ENCODE measurements at places on chromosomes 13 and 19.

DNA sequence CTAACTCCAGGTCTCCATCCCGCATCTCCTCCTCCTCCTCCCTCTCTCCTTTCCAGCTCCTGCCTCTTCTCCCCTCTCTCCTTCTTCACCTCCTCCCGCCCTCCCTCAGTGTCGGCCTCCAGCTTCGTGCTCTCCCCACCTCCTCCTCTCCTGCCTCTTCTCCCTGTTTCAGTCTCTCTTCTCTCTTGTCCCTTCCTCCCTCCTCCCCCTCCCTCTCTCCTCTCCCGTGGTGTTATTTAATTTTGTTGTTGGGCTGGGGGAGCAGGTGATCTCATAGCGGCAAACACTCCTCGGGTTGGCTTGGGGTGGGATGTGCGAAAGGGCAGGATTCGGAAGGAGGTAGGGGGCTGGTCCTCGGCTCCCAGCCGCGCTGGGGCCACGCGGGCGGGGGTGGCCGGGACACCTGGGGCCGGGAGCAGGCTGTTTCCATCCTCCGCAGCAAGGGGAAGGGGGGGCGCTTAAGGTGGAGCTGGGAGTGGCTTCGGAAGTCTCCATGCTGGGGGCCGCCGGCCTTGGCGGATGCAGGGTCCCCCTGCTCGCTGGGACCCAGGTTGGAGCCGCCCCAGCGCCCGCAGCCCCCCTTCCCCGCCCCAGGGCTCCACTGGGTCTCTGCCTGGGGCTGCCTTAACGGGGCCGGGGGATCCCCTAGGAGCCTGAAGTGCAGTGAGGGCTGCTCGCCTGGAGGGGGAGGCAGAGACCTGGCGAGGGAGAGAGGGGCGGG is at the start of gene CA11:
TSS of gene CA11 (minus strand) at position 187 of the 721 bp plus-strand sequence. CDS start 555 bp downstream, outside the sequence.
- DNase-seq = peak; percentile 82

DNA sequence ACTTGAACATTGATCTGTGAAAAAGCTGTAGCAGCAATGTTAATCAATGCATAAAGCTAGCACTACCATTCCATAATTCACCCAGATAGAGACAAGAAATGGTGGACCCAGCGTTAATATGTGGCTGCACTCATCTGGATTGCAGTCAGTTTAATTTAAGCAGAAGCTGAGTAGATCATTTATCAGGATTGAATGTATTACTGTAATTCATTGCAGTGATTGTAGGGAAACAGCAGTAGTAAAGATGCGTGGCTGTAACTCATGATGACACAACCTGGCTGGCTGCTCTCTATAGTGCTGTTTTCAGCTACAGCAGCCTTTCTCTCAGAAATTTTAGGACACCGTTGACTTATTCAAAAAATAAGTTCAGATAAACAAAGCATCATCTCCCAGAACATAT is 499.5 kb upstream of the SLITRK6 start:
- DNase-seq = no peak

- no peak for DNase-seq
Observed at GRCh38 chr13:50448535-50448998, 394.9 kb downstream of the DLEU7 start.

- no peak for DNase-seq
Observed at GRCh38 chr13:34733721-34734120, 208.3 kb upstream of the NBEA start.

DNA sequence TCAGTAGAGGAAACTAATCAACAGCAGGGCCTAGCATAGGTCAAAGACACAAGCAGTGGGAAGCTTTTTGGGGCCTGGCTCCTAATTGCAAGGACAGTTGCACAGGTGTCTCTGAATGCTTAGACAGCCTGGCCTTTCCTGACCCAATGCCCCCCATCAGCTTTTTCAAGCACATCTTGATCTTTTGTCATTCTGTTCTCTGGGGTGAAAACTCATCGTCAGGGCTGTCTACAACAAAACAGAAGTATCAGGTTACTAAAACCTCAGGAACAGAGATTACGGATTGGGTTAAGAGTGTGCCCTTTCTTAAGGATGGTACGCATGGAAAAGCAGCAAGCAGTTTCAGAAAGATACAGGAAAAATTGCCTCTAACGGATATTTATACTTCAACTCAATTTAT is 8.3 kb upstream of the ZNF254 start:
- no peak for DNase-seq

- DNase-seq = no peak
Observed at GRCh38 chr19:30631033-30631370, 258.8 kb downstream of the ZNF536 start.

DNA sequence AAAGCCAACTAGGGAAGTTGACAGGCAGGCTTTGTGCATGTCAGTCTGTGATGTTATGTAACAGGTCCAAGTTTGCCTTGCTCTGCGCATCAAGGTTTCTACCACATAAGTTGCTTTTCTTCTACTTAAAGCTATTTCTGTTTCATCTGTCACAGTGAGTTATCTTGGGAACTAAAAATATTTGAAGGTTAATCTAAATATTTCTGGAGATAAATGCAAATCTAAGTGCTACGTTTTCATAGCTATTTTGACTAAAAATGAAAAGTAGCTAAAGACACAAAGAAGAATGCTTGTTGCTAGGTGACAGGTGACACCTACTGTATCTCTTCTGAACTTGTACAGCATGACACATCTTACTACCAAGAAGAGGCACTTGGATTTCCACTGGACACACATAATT is 135.6 kb downstream of the KLF12 start:
- no peak for DNase-seq

GRCh38 chr19:17869114-17869608 is 2.6 kb upstream of the SLC5A5 start:
- DNase-seq = no peak

GRCh38 chr13:105541565-105541964 is 993.9 kb downstream of the EFNB2 start:
- DNase-seq = no peak

DNA sequence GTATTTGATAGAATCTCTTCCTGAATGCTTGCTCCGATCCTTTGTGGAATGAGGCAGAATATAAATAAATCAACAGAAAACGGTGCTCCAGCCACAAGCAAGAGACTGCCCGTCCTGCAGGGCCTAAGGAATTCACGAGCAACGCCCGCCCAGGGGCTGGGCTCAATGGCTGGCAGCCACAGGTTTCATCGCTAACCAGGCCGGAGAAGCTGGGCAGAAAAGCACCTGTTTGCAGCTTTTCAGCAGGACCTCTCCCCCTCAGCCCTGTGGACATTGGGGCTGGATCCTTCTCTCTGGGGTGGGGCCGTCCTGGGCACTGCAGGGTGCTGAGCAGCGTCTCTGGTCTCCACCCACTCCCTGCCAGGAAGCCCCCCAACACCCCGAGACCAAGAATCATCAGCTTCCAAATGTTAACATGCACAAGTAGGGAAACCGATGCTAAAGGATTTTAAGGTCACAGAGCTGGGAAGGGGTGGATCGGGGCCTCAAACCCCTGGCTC is 102.5 kb downstream of the GADD45B start:
- no peak for DNase-seq

- no peak for DNase-seq
Observed at GRCh38 chr13:22102271-22102670, 431.4 kb downstream of the FGF9 start.

DNA sequence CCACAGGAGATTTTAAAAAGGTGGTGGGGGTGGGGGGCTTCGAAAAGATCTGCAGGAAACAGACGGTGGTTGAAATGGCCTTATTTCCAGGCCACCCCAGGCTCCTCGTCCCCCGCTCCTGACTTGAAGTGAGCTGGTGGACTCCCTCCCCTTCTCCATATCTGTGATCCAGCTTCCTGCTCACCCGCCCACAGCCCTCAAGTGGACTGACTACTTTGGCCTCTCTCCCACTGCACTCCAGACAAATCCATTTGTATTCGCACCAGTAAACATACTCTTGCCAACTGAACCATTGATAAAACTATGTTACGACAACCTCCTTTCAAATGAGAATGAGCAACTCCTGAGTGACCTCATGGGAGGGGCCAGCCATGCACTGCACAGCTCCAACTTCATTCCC is 259.5 kb downstream of the COL4A1 start:
- no peak for DNase-seq

DNA sequence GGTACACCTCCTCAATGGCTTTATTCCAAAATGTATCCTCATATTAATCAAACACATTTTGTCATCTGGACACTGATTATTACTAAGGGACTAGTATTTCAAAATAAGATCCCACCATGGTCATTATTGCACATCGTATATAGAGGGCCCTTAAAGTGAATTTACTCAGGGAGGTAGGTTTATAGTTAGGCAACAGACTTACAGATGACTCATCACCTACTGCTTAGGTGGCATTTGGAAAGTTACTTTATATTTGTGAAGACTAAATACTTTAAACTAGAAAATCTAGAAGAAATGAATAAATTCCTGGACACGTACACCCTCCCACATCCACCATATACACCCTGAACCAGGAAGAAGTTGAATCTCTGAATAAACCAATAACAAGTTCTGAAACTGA is 353.0 kb downstream of the KCTD12 start:
- DNase-seq = no peak

DNA sequence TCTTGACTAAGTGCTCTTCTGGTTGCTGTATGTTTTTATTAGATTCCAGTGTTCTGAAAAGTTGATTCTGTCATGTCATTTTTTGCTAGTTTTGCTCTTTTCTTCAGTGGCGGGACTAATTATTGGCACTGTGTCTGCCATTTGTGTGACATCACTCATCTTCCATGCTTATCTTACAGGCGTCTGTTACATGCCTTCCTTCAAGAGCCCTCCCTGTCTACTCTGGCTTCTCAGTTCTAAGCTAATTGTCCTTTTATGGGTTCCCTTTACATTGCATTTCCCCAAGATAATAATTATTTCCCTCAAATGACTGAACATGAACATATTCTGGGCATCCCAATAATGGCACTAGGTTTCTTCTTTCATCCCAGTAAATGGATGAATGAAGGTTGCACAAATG is 459.1 kb downstream of the DCT start:
- DNase-seq = no peak

- DNase-seq = no peak
Observed at GRCh38 chr19:33780251-33780650, 16.4 kb upstream of the KCTD15 start.

GRCh38 chr13:28271056-28271840 is 132.9 kb downstream of the PAN3 start:
- DNase-seq = no peak

DNA sequence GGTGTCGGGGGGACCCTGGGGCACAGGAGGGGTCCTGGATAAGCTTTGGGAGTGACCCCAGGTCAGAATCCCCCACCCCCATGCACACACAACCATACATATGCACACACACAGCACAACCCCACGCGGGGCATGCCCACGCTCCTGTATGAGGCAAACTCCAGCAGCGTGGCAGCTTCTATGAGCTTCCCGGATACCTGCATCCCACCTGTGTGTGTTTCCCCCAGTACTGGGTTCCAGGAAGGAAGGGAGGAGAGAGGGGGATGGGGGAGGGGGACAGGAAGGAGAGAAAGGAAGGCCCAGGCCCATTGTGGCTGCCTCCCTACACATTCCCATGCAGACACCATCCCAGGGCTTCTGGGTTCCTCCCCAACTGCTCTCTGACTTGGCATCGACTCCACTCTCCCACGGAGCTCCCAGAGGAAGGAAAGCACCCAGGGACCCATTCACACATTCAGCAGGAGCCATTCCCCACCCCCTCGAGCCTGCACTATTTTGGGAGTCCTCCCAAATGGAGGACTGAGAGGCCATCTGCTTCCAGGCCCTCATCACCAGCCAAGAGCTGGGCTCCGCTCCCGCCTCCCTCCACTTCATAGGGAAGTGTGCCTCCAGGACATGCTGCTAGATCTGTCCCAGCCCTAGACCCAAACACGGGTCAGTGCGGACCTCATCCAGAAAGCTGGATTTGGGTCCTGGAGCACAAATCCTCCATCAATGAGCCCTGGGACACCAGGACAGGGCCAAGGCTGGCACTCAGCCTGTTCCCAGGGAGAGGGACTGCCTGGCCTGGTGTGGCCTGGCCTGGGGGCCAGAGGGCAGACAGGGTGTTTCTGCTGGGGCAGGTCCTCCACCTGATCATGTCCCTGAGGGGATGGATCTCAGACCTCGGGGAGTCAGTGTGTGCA is 13.2 kb downstream of the PRR36 start:
- no peak for DNase-seq

DNA sequence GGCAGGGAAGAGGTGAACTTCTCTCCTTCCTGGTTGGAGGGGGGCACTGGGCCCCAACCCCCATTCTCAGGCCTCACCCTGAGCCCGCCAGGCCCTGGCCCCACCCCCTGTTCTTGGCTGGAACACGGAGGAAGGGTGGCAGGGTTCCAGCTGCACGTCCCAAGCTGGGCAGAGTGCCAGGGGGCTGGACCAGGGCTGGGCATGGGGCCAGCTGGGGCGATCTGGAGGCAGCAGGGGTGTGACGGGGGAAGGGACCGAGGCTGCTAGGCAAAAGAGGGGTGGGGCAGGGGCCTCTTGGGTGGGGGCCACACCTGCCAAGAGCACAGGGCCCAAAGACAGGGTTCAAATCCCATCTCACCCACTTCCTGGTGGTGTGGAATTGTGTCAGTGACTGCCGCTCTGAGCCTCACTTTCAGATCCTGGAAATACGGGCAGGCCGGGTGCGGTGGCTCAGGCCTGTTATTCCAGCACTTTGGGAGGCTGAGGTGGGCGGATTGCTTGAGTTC is 2.2 kb downstream of the HIF3A start:
- no peak for DNase-seq

DNA sequence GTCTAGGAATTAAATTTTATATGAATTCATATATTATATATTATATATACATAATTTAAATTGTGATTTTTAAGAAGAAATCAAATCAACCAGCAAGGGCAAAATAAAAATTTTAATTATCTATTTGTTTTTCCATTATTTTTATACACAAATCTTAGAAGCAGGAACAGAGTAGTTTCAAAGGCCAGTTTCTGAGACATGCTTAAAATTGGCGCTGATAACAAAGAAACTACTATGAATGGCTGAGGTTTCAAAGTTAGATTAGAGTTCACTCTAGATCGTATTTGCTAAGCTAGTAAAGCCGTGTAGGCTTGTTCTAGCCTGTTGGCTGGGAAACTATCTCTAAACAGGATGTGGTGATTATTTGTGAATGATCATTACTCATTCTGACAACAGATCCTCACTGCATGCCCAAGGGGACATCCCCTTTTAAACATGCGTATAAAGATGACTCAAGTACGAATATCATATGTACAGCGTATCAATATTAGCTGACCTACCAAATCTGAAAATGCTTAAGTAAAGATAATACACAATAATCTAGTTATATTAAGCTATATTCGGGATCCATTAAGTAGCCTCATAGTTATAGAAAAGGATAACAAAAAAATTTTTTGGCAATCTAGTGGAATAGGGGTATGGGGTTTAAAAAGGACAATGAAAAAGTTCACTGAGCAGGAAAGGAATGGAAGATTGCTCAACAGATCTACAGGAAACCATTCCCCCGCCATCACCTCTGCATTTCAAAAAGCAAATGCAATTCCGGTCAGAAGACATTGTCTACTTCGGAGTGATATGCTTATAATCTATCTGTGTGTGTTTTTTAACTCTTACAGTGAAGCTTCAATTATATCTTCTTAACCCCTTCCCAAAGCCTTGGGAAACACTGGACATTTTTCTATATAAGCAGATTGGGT is 150.1 kb downstream of the SHISA2 start:
- no peak for DNase-seq

GRCh38 chr19:49287141-49287770 is 37.7 kb downstream of the SLC6A16 start:
- no peak for DNase-seq

- no peak for DNase-seq
Observed at GRCh38 chr13:112052213-112052612, 14.7 kb upstream of the SOX1 start.

GRCh38 chr13:31395090-31395489 is 195.3 kb downstream of the B3GLCT start:
- DNase-seq = no peak

GRCh38 chr13:77423296-77423695 is 96.4 kb upstream of the MYCBP2 start:
- DNase-seq = no peak

Data from stimulated activated CD4-positive, alpha-beta T cell treated with anti-CD3 and anti-CD28 coated beads, TNF-alpha, amount 100 ng/mL, for 24 hours (primary cell).